NCI-H146 (cell line): ENCODE measurements at places on chromosomes 1 and 21.

GRCh38 chr1:112716133-112716720 lies 1.1 kb upstream of the PPM1J start:
- DNase-seq = peak; percentile 79

DNA sequence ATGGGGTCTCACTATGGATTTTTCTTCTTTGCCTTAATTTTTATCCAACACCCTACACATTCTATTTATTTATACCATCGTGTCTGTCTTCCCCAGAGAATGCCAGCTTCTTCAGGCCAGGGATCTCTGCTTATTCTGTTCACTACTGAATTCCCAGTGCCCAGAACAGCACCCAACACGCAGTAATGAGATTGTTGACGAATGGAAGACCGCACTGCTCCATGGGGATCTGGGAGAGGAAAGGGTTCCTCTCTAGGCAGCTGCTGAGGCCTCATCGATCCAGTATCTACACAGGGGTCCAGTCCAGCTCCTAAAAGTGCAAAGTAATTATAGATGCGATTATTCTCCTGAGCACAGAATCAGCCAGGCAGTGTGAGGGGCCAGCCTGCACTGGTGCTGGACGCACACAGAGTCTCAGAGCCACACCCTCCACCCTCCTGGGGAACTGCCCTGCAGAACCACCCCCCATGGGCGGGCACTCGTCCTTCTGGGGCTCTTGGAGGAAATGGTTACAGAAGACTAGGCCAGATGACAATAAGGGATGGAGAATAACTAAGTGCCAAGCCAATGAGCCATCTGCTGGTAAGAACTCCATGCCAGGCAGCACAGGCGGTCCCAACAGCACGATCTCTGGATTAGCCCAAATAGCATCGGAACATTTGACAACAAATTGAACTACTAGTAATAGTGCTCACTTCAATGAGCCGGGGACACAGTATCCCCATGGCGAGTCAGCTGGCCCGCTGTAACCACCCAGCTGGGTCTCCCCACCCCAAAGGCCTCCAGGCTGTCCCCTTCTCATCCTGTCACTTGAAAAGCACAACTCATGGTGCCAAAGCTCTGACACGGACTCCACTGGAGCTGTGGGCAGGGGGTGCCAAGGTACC lies 1.7 kb upstream of the PDE9A start:
- DNase-seq = peak; percentile 93

- DNase-seq = peak; percentile 96
Measured at GRCh38 chr1:21176586-21177555, at the start of gene EIF4G3. EIF4G3 (minus strand) TSS chr1:21176897; CDS start chr1:21002742, 174,155 bp downstream.

DNA sequence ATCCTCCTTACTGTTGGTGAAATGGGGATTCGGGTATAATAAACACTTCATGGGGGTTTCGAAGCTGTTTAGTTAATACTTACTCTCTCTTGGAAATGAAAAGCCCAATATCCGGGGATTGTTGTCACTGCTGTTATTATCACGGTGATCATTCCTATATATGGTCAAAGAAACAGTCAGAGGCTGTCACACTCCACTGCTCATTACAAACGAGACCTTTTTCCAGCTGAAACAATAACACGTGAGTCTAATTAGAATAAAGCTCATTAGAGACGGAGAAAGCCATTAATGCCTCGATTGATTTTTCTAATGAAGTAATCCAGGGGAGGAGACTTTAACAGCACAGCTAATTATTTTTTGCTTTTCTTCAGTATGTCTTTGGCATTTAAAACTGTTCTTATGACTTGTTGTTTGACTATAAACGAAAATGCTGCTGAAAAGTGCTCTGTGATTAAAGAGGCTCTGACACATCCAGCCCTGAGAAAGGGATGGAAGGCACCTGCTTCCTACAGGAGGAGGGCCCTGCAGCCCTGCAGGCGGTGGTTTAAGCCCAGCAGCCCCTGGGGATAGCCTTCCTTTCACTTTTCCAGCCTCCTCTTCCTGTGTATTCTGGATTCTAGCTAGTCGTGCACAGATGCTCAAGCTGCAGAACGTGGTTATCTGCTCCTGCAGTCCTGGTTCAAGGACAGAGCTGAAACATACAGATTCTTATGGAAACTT lies 143.6 kb downstream of the EDEM3 start:
- DNase-seq = peak; percentile 96

- DNase-seq = no peak
Measured at GRCh38 chr1:100423832-100424337, 71.6 kb downstream of the CDC14A start.

DNA sequence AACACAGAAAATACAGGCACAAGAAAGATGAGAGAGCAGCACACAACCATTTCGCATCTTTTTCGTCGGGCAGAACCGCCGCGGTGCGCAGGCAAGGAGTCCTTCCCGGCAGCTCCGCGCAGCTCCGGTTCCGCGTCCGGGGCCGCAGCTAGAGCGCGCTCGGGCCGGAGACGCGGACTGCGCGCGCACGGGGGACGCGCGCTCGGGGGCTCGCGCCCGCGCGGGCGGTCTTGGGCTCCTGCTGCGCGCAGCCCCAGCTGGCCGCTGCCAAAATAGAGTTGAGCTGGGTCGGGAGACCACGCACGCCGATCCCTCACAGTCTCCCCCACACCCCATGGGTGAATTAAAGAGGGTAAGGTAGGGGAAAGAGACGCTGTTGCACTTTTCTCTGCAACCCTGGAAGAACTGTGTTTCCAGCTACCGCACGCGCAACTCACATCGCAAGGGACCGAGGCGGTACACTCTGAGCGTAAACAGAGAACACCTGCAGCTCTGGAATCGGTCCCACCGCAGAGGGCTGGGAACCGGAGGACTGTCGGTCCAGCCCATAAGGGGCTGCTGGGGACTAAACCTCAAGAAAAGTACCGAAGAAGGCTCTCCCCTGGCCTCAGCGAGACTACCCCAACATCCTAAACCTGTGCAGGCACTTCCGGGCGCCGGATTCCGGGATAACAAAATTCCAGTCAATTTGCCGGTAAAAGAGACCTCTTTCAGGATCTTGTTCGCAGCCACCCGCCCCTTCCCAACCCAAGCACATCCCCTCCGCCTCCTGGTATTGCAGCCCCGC lies 1.7 kb downstream of the NR5A2 start:
- no peak for DNase-seq

DNA sequence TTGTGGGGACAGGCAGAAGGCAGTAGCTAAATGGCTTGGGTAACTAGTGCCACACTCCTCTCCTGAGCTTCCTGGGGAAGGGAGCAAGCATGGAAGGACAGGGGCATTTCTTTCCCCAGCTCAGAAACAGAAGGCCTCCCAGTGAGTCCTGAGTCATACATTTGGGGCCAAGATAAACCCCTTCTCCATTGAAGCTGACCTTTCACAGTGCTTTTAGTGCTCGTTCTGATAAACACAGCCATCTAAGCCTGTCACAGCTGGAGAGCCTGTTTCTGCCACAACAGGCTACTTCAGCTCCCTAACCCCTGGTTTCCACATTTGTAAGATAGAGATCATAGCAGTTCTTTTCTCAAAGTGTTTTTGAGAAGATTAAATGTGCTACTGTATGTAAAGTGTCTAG lies 374.0 kb downstream of the LMX1A start:
- no peak for DNase-seq
